ENCODE measurements at places on chromosomes 1 and 21. TPM values are rescaled to one million over a fixed set of nuclear protein-coding genes. Genes with fewer than 3 reads are reported as not detected.
A peak's percentile ranks its signal among the peaks of the same experiment; 100 is the strongest.

- no peak for DNase-seq
Measured at GRCh38 chr1:234561319-234561718, 48.7 kb downstream of the IRF2BP2 start.

GRCh38 chr1:111332190-111332589, 41.5 kb downstream of the CHIA start:
- DNase-seq: no peak

DNA sequence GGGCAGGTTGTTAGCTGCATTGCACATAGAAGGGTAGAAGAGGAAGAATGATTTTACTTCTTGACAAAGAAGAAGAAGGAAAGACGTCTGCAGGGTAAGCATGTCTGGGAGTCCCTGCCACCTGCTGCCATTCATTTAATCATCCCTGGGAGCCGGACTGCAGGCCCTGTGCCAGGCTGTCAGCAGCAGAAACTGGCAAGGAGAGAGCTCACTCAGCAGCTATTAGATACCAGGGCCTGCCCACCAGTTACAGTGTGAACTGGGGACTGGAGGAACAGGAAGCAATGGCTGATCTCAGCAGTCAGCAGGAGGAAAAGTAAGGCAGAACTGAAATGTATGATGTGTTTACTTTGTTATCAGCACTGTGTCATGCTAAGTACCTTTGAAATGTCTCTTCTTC, 75.7 kb upstream of the C1orf87 start:
- no peak for DNase-seq

GRCh38 chr1:32893198-32894018, 7.1 kb downstream of the HPCA start:
- peak; percentile 40 for DNase-seq

GRCh38 chr21:40569357-40569756, 277.6 kb downstream of the DSCAM start:
- no peak for DNase-seq

GRCh38 chr1:117171900-117172511, 38.7 kb downstream of the VTCN1 start:
- DNase-seq: no peak

DNA sequence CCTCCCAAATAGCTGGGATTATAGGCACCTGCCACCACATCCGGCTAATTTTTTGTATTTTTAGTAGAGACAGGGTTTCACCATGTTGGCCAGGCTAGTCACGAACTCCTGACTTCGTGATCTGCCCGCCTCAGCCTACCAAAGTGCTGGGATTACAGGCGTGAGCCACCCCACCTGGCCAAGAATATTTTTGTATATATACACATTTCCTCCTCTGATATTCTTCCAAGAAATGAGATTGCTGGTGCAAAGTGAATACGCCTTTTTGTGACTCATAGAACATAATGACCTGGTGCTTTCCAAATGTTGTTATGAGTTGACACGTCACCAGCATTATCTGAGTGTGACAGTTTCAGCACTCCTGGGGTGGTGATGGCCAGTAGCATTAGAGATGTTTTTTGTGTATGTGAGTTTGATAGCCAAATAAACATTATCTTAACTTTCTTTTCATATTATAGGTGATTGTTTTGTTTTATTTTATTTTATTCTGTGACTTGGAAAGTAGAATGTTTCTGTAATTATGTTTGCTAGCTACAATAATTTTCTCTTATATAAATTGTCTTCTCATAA, 54.9 kb downstream of the KCNK1 start:
- no peak for DNase-seq

GRCh38 chr1:188949701-188950100, 1528.0 kb downstream of the BRINP3 start:
- DNase-seq: no peak

- no peak for DNase-seq
Measured at GRCh38 chr1:247448107-247448791, 9.7 kb downstream of the OR2B11 start.

GRCh38 chr21:34881839-34882371, 167.2 kb downstream of the RUNX1 start:
- no peak for DNase-seq

DNA sequence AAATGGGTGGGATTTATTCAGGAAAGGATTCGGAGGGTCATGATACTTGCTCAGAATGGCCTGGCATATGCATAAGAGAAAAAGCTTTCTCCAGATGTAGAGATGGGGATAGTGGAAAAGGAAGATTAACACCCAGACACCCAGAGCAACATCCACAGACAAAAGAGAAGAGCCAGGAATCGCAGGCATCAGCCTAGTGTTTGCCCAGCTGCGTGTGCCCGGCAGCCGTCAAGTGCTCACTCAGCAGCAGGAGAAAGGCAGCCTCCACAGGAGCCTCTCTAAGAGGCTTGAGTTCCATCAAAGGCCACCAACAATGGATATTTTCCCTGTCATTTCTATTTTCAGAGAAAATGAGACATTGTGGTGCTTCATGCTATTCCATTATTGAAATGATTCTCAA, 54.7 kb downstream of the NTPCR start:
- no peak for DNase-seq

DNA sequence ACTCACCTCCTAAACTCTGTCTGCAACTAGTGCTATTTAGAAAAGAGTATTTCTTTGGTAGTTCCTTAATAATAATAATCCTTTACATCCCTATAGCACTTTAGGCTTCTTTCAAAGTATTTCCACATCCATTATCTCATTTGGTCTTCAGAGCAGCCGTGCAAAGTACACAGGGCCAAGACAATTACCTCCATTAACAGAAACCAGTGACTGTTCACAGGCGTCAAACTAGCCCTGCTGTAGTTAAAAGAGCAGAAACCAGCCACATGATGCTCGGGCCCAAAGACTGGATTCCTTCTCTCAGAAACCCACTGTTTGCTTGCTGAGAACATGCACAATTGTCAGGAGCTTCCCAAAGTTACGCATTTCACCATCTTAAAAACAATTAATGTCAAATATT, 396.0 kb upstream of the DAB1 start:
- no peak for DNase-seq

DNA sequence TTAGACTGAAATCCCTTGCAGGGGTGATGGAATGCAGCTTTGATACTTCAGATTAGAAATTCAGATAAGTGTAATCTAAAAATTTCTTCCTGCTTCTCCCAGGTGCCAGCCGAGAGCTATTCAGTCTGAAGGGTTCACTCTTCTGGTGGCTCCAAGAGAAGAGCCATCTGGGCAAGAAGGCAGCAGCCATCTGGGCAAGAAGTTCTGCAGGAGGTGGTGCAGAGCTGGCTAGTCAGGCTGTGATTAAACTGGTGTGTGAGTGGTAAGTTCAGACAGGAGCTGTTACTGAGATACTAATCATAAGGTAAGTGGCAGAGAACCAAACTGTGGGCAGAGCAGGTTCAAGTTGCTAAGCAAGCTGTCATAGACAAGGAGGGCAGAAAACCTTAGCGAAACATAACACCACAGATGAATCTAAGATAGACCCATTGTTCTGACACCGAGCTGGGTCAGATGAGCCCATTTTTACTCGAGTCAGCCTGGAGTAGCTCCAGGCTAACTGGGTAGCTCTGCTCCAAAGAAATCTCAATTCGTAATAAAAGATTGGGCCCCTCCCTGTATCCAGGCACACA, 14.4 kb upstream of the TP53BP2 start:
- DNase-seq: no peak

- DNase-seq: no peak
Measured at GRCh38 chr1:28579401-28579800, 12.7 kb upstream of the RAB42 start.

- DNase-seq: no peak
Measured at GRCh38 chr1:157313240-157313807, 175.1 kb upstream of the ETV3 start.

GRCh38 chr1:96596226-96596922, 125.2 kb upstream of the PTBP2 start:
- no peak for DNase-seq

GRCh38 chr1:59396387-59396786, 99.5 kb downstream of the FGGY start:
- DNase-seq: no peak

- no peak for DNase-seq
Measured at GRCh38 chr1:99503276-99503747, 142.6 kb upstream of the PALMD start.

DNA sequence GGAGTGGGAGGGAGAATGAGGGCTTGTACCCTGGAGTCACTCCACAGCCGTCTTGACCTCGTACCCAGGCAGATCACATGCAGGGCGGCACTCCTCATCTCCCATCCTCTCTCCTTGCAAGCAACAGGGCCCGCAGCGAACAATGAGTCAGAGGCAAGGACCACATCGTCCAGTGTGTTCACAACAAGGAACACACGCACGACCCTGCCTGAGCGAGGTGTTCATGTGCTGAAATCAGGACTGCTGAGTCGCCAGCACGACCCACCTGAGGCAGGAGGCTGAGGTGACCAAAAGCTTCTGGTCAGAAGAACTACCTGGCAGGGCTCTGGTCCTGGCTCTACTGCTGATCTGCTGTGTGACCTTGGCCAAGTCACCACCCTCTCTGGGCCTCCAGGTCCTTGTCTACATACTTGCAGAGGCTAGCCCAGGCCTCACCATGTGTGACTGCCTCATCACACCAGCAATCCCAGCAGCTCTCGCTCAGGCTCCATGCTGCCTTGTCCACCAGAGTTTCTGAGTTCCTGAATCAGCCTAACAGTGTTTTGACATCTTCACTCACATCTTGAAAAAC, 78.0 kb downstream of the SSBP3 start:
- DNase-seq: no peak

The LCE2C gene
- total RNA-seq: not detected

The SLC5A9 gene
- not detected for total RNA-seq

The LRRC3 gene
- total RNA-seq: 2.3 TPM

The PRMT2 gene
- 99.7 TPM for total RNA-seq

The ABCG1 gene
- 6.7 TPM for total RNA-seq

Measured in activated CD8-positive, alpha-beta memory T cell treated with anti-CD3 and anti-CD28 coated beads, Interleukin-2, amount 10 ng/mL, durations not matched to agents 7 days and 5 days (primary cell).